ENCODE measurements at places on chromosomes 4 and X.
A peak's percentile ranks its signal among the peaks of the same experiment; 100 is the strongest.

- no peak for DNase-seq
Measured at GRCh38 chr4:123257591-123257990, 139.0 kb upstream of the SPRY1 start.

GRCh38 chrX:30643313-30643821 lies 9.9 kb upstream of the GK start:
- peak; percentile 16 for DNase-seq

- peak; percentile 83 for DNase-seq
Measured at GRCh38 chr4:74874753-74875367, 58.1 kb upstream of the PARM1 start.

DNA sequence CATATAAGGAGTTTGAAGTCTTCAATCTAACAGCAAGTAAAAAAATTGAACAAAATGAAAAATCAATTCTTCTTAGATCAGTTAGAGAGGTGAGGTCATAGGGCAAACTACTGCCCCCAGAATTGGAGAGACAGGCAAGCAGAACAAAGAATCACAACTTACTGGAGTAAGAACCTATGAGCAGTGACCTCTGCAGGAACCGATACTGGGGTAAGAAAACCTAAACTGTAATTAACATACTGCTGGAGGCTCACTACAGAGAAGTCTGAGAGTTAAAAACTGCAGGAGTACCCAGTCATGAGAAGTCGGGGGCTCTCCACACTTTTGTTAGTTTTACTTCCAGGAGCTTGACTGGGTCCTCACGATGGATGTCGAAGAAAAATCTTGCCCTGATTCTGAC lies 16.0 kb downstream of the CLDN22 start:
- no peak for DNase-seq

DNA sequence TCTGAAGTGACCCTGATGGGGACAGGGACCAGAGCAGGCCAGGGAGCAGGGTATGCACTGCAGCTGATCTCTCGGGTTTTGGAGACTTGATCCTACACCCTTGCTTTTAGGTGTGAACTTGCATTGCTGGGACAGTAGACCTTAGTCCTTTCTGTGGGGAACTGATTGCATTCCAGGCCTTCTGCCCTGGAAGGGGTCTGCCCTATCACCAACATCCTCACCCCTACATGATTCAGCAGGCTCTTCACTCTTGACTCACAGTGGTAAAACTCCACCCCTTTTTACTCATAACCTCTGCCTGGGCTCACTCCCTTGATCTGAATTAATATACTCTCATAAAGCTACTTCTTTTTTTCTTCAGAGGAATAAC lies 6.6 kb upstream of the DDX60L start:
- no peak for DNase-seq

DNA sequence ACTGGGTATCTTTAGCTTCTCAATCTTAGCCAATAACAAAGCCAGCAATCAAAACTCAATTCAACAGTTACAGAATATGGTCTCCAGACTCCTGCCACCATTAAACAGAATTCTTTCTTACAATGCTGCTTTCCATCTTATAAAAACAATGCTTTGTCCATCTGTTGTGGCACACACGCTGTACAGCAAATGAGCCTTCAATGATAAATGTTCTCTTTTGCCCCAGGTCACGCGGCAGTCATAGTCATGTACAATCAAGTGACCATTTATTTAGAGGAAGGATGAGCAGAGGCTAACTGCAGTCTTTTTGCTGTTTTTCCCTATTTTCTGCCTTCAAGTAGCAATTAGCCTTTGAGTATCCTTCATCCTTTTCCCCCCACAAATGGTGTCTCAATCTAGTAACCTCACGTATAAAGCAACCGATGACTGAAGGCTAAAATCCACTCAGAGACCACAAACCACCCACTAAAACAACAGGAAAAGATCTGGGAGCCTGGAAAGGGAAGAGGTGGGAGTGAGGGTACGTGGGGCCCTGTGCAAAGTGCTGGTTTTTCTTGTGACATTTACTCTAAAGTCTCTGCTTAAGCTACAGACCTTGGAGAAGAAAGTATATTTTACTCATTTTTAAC lies 24.4 kb downstream of the TRIM2 start:
- peak; percentile 68 for DNase-seq

GRCh38 chr4:119337010-119337409 lies 15.1 kb upstream of the FABP2 start:
- peak; percentile 4 for DNase-seq

- no peak for DNase-seq
Measured at GRCh38 chr4:4919927-4920326, 60.5 kb downstream of the MSX1 start.

DNA sequence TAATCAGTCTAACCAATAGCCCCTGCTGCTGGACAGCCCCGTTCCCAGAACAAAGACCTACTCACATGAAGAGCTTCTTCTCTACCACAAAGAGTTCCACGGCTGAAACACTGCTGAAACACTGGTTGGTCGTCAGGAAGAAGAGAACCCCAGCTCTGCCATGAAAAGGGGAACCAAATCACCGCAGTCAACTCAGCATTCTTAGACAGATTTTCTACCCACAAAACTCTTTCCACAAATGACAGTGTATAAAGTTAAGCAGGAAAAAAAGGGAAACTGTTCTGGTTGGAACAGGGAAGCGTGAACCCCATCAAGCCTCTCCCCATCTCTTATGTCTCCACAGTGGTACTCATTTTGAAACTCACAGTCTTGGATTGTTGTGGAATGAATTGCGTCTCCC lies 57.3 kb downstream of the ABCG2 start:
- DNase-seq, result peak; percentile 61

DNA sequence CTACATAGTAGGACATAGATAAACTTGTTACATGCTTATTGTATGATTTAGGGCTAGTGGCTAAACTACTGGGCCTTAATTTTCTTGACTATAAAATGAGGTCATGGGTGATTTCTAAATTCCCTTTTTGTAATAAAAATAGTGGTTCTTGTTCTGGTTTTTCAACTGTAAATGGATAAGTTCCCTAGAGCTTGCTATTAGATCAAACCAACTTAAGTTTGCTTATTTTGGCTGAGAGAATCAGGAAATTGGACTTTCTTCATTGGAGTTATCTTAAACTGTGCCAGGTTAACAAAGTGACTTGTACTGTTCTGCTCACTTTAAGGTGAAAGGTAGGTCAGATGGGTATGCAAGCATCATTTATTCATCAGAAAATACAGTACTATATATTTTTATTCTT lies 78.3 kb downstream of the PDLIM5 start:
- DNase-seq, result no peak

DNA sequence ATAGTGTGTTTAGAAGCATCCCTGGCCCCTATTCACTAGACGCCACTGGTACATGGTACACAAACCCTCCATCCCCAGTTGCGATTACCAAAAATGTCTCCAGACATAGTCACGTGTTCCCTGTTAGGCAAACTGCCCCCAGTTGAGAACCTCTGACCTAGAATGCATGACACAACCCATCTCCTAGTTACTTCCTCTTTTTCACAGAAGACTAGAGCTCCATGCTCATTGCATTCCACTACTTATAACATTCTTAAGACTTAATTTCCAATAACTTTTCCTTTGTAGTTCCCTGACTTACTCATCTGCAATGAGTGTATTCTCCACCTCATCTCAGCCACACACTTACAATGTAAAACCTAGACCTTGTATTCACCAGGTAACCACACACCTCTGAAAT lies 68.6 kb downstream of the PRSS12 start:
- no peak for DNase-seq

DNA sequence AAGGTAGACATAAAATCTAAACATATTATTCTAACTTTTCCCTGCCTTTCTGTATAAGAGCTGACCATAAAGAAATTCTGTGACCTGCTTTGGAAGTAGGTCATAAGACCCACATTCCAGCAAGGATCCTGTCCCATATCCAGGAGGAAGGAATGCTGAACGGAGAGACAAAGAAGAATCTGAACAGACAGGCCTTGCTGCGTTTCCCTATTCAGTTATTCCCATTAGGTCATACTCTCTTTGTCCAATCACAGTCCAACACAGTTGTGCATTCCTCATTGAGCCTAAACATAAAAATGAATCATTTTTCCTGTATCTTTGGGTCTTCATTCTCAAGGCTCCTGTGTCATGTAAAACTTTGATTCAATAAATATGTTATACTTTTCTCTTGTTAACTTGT lies 287.6 kb upstream of the TAPT1 start:
- no peak for DNase-seq

GRCh38 chr4:187084701-187085100 lies 361.0 kb upstream of the FAT1 start:
- no peak for DNase-seq

- DNase-seq, result no peak
Measured at GRCh38 chr4:35966566-35966965, 277.7 kb downstream of the ARAP2 start.

- no peak for DNase-seq
Measured at GRCh38 chrX:37905436-37906147, 58.2 kb upstream of the DYNLT3 start.

DNA sequence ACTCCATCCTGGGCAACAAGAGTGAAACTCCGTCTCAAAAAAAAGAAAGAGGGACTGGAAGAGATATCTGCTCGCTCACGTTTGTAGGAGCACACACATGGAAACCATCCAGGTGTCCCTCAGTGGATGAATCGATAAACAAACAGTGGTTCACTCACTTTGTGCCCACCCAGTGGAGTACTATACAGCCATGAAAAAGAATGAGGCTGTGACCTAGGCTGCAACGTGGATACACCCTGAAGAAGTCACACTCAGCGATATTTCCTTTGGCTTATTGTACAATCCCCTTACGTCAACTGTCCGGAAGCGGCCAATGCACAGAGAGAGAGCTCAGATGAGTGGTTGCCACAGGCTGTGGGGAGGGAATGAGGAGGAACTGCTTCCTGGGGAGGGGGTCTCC lies 82.3 kb upstream of the PPP2R3B start:
- DNase-seq, result no peak

All from globus pallidus (tissue), 1 donor.